ENCODE measurements at places on chromosomes 5 and 9.

GRCh38 chr9:93479726-93480125, 26.3 kb upstream of the FAM120AOS start:
- no peak for DNase-seq

DNA sequence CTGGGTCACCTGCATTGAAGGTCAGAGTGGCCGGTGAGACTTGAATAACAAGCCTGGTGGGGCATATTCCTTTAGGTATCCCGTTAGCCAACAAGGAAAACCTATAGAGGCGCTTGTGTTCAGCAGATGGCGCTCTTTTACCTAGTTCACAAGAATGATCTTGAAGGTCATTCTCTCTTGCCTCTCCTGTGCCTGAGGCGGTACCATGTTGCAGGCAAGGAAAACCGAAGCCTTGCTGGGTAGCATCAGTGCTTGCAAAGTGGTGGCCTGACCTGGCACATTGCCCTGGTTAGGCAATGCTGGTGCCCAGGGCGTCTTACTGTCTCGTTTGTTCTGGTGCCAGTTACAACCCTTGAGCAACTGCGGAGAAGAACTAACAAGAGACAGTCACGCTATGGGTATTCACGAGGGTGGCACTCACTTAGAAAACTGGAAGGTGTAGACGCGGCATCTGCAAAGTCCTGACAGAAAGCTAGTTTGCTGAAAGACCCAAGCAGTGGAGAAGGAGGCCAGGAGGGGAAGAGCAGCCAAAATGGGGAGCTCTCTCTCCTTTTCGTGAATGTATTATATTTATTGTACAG, 56.7 kb downstream of the AOPEP start:
- DNase-seq, result peak; percentile 17

GRCh38 chr9:108511307-108511706, 344.5 kb downstream of the ACTL7B start:
- no peak for DNase-seq

DNA sequence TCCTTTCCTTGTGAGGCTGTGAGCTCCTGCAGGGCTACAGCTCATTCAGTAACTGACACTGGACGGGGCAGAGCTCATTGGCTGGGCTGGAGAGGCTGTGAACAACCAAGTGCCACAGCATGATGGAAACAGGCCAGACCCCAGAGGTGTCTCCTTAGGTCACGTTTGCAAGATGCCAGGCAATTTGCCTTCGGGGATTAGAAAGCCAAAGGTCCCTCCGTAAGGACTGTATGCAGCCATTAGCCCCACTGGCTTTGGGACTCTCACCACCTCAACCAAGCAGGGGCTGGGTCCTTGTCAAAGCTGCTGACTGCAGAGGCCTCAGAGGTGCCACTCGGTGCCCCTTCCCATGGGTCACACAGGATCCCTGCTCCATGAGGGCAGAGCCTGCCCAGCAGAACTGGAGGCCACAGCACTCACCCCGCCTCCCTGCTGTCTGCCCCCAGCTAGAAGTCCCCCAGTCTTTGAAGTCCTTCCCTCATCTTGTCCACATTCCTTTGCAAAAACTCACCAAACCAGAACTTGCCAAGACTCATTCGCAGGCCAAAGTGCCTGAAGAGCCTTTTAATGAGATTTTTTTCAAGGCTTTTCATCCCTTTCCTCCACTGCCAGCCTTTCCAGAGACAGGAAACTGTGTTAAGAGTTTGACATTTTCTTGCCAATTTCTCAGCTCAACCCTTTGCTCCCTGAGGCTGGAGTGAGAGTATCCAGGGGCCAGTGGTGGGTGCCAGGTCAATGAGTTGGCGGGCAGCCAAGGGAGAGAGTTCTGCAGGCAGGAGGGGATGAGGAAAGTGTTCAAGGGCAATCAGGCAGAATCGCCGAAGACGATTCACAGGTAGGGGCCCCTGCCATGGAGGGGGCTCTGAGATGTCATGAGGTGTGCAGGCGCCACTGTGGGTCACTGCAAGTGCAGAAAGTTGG, 39.7 kb upstream of the SLC25A51 start:
- DNase-seq, result no peak

DNA sequence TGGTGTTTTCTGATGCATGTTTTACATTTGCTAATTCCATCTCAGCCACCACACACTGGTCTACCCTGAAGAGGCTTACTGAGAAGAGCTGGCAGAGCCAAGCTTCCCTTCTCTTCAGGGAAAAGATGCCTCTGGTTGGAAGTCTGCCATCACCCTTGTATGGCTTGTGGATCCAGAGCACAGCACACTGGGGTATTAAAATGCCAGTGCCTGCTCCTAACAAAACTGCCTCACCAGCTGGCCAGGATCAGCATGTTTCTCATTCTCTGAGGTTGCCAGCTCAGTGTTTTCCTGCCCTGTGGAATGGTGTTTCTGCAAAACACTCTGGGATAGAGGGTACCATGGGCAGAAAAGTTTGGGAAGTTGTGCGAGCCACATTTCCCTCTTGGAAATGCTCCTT, 31.6 kb upstream of the ZNF618 start:
- DNase-seq, result no peak
